ENCODE measurements at places on chromosomes 2 and 18.

DNA sequence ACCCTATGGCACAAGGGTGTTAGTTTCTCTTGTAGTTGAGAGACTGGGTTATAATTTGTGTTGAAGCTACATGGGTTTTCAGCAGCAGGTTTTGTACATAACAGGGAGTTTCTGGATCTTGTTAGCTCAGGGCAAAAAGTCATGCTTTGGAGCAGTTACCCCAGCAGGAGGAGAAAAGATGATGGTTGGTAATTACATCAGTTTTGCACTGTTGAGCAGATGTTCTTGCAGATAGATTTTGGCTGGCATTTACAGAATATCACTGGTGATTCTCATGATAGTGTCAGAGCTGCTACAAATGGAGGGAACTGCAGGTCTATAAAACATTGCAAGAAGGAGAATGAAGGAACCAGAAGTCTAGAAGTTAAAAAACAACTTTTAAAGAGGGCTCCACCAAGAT is 215.2 kb upstream of the ATP5MC3 start:
- no peak for DNase-seq

- peak; percentile 39 for DNase-seq
Measured at GRCh38 chr2:73920577-73921545, 5.8 kb upstream of the DGUOK start.

- no peak for DNase-seq
Measured at GRCh38 chr2:196331143-196331542, 159.8 kb upstream of the STK17B start.

GRCh38 chr2:205633994-205634393 is 48.3 kb upstream of the NRP2 start:
- DNase-seq, result no peak

DNA sequence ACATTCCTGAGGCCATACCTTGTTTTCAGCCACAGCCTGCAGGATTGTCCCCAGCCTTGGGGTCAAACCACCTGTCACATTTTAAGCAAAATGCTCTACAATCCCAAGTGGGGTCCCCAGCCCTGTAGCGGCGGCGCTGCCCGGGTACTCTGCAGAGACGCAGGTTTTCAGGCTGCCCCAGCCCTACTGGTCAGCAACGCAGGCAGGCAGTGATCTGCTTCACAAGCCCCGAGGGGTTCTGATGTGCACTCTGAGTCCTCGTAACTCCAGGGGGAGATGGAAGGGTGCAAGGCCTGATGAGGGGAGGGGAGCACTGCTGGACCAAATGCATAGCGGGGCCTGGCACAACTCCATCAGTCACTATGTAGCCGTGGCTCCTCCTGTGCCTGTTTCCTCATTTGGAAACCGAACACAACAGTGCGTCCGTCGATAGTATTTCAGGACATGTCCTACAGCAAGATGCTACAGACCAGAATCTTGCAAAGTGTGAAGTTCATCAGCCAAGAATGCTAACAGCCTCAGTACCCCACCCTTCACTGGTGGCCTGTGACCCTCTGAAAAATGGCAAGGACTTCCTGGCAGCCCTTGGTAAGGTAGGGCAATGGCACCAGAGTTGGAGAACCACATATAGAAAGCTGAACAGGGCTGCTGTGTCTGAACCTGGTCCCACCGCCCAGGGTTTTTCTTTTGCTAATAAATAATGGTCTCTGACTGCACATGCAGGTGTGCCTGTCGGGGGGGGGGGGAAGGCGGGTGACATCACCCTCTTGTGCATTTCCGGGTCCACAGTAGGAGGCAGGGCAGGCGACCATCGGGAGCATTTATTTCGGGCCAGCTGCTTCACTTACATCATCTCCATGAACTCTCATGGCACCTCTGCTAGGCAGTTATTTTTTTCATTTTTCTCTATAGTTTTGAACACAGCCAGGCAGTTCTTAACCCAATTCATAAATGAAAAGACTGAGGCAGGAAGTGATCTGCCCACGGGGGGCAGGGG is 50.6 kb upstream of the TFCP2L1 start:
- DNase-seq, result no peak

DNA sequence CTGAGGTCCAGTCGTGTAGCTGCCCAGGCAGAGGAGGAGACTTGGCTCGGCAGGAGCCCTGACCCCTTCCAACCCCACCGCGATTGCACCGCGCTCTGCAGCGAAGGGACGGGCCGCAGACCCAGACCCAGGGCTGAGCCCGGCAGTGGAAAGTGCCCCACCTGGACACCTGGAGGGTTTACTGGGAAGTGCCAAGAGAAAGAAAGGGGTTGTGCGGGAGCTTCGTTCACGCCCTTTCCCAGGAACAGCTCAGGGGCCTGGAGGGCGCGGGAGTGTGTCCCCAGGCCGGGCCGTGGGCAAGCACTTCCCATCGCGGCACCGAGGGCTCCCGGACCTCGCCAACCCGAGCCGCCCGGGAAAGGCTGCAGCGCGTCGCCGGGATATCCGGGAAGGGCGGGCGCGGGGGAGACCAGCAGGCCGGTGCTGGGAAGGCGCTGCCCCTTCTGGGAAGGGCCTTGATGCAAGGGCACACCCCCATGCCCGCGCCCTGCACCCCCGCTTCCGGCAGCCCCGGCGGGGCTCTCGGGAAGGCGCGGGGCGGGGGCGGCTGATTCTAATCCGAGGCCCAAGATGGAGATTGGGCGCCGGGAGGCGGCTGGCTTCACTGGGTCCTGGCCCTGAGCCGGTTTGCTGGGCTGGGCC is 36.1 kb upstream of the MRPL33 start:
- DNase-seq, result peak; percentile 71

GRCh38 chr18:77935342-77935741 is 685.7 kb downstream of the GALR1 start:
- no peak for DNase-seq

- DNase-seq, result no peak
Measured at GRCh38 chr2:29940706-29941105, 19.3 kb upstream of the ALK start.

DNA sequence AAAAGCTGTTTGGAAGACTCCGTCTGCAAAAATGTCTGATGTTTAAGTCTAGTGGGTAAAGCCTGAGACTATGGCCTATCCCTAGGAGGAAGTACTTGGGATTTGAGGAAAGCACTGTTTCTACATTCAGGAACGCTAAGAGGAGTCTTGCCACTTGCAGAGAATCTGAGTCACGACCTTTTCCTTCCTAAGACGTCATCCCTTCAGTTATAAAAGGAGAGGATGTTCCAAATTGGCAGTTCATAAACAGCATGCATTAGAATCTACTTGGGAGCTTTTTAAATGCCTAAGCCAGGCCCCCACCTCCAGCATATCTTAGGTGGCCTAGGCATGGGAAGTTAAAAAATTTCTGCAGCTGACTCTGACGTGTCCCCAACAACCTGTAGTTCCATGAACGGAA is 125.9 kb downstream of the TTC32 start:
- DNase-seq, result no peak

- no peak for DNase-seq
Measured at GRCh38 chr2:9388950-9389911, 34.1 kb downstream of the ITGB1BP1 start.

DNA sequence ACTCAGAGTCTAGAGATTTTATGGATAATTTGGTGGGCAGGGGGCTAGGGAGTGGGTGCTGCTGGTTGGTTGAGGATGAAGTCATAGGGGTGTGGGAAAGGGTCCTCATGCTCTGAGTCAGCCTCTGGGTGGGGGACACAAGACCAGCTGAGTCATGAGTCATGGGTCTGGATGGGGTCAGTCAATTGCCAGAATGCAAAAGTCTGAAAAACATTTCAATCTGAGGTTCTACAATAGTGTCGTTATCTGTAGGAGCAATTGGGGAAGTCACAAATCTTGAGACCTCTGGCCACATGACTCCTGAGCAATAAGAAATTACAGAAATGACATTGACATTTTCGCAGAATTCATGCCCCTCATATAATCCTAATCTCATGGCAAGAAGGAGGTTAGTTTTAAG is 15.1 kb downstream of the NMS start:
- DNase-seq, result no peak

DNA sequence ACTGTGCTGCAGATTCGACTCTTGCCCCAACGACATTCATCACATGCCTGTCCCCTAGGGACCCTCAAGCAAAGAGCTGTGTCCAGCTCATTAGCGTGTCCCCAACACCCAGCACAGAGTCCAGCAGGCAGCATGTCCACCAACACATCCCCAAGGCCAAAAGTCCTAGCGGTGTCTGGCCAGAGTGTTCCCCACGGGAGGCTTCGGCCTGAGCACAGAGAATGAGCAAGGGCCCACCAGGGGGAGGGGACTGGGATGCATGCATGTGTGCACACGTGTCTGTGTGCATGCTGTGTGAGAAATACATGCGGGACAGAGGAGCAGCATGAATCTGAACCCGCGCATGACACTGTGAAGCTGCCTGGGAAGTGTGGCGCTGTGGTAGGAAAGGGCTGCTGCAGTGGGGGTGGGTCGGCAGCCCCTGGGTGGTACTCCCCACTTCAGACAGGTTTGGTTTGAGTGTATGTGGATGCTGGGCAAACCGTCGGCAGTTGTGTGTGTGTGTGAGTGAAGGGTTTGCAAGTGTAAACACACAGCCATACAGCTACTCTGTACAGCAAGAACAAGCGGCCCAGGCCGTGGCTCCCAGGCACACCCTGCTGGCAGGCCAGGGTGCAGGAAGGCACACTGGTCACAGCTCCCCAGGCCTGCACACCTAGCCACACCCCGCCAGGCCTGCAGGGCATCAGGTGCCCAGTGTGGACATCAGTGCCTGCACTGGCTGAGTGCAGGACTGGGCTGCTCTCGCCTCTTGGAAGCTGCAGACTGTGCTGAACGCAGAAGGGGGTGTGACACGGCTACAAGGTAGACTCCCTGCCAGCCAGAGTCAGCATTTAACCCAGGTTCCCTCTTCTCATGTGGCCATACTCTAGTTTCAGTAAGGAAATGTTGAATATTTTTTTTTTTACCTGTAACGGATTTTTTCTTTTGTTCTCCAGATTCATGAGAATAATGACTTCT is 19.5 kb upstream of the HES6 start:
- DNase-seq, result no peak

DNA sequence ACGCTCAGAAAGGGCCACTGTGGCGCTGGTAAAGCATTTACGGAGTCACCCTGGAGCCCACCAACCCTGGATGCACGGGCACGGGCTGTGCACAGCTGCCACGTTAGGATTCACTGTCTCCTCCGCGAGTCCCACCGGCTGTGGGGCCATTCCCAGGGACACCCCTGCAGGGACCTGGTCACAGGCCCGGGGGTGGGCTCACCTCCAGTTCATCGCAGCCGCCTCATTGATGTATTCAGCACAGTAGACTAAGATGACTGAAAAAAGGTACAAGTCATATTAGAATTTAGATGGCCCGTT is 4.7 kb downstream of the TMEM18 start:
- DNase-seq, result no peak

GRCh38 chr18:68435581-68435980 is 279.3 kb downstream of the TMX3 start:
- DNase-seq, result no peak

DNA sequence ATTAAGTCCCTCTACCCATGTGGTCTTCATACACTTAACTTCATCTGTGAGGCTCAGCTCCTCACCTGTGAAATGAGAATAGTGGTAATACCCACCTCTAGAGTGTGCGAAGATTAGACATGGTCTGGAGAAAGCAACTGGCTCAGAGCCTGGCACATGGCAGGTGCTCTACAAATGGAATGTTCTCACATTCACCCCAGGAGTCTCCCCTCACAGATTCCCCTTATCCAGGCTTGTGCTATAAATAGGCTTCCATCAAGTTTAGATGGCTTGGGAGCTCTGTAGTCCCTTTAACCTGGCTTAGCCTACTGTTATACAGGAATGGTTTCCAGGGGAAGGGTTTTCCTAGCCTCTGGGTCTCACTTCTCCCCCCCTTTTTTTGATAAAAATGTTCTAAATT is 455.9 kb downstream of the RNF144A start:
- DNase-seq, result no peak

DNA sequence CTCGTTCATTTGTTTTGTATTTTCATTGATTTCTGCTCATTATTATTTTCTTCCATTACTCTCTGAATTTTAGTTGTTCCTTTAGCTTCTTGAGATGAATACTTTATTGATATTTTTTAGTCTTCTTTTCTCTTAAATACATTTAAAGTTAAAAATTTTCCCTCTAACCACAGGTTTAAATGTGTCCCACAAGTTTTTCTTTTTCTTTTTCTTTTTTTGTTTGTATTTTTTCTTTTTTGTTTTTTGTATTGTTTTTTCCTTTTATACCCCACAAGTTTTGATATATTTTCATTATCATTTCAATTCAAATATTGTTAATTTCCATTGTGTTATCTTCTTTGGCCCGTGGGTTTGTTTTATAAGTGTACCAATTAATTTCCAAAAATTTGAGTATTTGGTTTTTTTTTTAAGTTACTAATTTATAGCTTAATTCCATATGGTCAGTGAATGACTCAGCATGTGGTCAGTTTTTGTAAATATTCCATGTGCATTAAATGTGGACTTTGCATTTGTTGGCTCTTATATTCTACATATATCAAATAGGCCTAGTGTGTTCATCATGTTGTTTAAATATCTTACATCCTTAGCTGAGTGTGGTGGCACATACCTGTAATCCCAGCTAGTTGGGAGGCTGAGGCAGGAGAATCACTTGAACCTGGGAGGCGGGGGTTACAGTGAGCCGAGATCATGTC is 16.2 kb downstream of the CENPO start:
- no peak for DNase-seq

- no peak for DNase-seq
Measured at GRCh38 chr2:182862091-182862490, 4.3 kb downstream of the FRZB start.

DNA sequence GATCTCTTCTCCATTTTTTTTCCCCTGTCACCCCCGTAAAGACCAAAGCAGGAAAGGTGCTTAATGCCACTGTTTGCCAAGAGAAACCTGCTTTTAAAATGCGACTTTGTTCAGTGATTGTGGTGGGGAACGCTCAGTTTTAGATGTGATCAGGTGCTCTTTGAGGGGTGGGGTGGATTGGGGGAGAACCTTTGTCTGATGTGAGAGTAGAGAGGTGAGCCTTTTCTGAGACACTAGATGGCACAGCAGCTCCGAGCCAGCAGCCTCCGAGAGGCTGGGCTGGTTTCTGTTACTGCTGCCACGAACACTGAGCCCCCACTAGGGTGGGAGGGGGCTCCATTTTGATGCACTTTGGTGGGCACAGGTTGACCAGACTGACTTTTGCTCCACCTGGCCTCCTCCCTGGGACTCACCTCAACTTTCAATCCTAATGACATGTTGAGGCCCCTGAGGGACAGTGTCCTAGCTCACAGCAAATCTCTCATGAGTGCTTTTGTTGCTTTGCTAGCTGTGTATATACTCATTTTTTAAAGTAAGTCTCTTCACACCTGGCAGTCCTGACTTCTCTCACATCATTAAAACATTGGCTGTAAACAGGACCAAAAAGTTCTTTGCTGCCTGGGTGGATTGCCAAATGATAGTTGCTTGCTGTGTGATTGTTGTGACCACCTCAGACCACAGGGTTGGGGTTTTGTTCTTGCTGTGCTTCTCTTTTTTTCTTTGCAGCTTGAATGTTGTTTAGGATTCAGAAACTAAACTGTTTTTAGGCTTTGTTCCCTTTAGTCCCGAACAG is 98.2 kb upstream of the MAP3K20 start:
- DNase-seq, result no peak

- DNase-seq, result no peak
Measured at GRCh38 chr2:199704358-199705238, 146.4 kb downstream of the FTCDNL1 start.
